Stimulated activated naive CD4-positive, alpha-beta T cell (primary cell): ENCODE measurements at places on chromosomes 5 and 9.

DNA sequence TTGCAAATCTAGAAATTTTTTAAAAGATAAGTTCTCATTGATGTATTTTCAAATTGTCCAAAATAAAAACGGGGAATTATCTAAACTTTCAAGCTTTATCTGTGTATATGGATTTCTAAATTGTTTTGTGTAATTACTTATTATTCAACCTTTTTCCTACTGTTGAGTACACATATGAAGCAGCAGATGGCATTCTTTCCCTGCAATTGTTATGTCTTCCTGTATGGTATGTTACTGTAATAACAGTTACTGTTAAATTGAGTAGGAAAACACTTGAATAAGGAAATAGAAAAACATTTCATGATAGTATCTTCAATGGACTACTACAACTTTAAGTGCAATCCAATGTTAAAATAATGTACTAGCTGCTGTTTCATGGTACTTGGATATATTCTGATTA lies 124.8 kb downstream of the RANBP17 start:
- DNase-seq, result no peak

- no peak for DNase-seq
These were observed 11.3 kb upstream of the SKP1 start for GRCh38 chr5:134188092-134188491.

DNA sequence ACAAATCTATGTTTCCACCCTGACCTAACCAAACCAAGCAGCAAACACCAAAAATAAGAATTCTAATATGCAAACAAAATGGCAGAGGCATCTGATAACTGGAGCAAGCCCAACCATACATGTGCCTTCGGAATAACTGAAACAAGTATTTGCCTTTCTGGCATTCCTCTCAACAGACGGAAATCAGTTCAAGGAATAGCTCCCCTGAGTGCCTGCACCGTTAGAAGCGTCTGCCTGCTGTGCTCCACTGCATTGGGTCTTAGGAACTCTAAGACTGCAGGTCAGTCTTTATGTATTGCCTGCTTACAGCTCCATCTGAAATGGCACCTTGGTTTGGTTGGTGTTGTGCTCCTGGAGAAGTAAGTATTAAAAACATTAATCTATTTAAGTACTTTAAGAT lies 98.5 kb downstream of the MRPS27 start:
- no peak for DNase-seq

- no peak for DNase-seq
These were observed 14.7 kb upstream of the TNC start for GRCh38 chr9:115132648-115133047.

- no peak for DNase-seq
These were observed 121.2 kb downstream of the PALM2AKAP2 start for GRCh38 chr9:109901201-109901600.

GRCh38 chr9:16884952-16885513 lies 14.6 kb upstream of the BNC2 start:
- DNase-seq, result no peak

DNA sequence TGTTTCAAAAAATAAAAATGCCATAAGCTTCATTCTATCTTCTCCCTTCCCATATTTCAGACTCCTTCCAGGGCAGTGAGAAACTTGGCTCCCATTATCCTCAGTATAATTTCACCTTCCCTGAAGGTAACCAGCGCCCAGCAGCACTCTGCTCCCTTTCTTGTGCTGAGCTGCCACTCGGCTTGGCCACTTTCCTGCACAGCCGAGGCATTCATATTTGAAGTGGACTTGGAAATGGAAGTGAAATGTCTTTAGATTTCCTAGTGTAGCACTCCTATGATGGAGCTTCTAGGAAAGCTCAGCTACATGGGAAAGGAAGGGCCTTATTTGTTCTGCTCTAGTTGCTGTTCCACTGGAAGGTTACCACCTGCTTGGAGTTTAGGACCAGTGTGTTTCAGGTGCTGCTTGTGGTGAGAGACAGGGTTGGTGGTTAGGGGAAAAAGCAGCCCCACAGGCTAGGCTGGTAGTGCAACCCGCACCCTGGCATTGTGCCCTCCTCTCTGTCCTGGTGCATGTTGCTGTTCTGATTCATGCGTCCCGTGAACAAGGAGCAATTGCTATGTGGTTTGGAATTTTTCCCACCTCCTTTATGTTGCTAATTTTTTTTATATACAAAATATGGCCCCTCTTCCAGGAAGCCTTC lies 53.8 kb downstream of the RAD23B start:
- DNase-seq, result no peak

DNA sequence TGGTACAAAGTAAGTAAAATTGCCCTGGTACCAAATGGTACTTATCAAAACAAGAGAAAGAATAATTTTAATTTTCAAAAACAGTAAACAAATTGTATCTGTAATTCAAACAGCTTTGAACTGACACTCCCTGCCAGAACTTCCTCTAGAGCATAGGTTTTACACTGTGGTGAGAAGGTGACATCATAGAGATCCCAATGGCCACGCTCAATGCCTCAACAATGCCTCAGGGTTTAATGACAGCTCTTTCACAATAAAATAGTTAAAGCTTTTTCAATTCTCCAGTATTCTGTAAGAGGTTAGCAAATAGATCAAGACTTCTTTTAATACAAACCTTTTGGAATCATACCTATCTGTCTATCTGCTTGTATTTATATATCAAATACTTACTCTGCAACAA lies 437.1 kb downstream of the PRR16 start:
- no peak for DNase-seq

- no peak for DNase-seq
These were observed 672 bp upstream of the SUSD3 start for GRCh38 chr9:93057703-93058354.

GRCh38 chr5:151615431-151615830 lies 24.3 kb upstream of the FAT2 start:
- DNase-seq, result no peak

GRCh38 chr9:76007935-76008334 lies 117.5 kb downstream of the PCSK5 start:
- no peak for DNase-seq

GRCh38 chr5:163614787-163615186 lies 109.4 kb downstream of the MAT2B start:
- no peak for DNase-seq

- no peak for DNase-seq
These were observed 62.4 kb downstream of the SLC28A3 start for GRCh38 chr9:84278130-84278529.

GRCh38 chr9:86064220-86064619 lies 35.1 kb downstream of the GOLM1 start:
- DNase-seq, result no peak

- DNase-seq, result no peak
These were observed 29.6 kb downstream of the SAR1B start for GRCh38 chr5:134603059-134603458.

DNA sequence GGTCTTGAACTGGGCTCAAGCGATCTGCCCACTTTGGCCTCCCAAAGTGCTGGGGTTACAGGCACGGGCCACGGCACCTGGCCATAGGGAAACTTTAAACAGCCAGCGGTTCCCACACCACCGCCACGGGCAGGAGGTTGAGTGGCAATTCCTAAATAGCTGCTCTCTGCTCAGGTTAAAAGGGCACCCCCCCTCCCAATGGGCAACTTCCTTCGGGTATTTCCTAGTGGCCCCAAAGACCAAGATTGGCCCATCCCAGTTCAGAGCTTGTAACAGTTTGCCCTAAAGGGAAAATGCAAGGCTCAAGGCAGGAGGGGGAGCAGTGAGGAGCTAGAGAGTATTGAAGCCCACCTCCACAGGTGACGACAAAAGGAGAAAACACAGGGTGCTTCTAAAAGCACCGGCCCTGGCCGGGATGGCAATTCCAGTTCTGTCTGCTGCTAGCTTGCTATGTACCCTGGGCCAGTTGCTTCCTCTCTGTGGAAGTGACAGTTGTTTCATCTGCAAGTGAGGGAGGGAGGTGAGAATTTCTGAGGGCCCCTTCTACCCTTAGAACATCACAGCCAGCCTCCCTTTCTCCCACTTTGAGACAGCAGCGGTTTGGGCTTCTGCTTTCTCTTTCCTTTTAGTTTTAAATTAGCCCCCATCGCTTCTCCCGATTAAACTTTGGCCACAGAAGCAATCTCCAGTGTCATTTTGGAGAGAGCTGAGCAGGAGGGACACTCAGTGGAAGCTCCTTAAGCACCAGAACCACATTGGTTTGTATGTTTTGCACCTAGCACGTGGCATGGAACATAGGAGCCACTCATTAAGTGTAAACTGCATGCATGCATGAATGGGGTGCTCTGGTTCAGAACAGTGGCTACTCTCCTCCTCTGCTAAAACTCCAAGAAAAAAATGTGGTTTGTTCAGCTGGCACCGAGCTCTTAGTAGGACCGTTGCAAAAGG lies 17.3 kb upstream of the TNIP1 start:
- DNase-seq, result no peak

- no peak for DNase-seq
These were observed 900.0 kb upstream of the CDH10 start for GRCh38 chr5:25544652-25545249.

GRCh38 chr9:95505072-95505716 lies 11.6 kb downstream of the PTCH1 start:
- no peak for DNase-seq

- DNase-seq, result no peak
These were observed 138.3 kb downstream of the ZDHHC21 start for GRCh38 chr9:14554886-14555285.

DNA sequence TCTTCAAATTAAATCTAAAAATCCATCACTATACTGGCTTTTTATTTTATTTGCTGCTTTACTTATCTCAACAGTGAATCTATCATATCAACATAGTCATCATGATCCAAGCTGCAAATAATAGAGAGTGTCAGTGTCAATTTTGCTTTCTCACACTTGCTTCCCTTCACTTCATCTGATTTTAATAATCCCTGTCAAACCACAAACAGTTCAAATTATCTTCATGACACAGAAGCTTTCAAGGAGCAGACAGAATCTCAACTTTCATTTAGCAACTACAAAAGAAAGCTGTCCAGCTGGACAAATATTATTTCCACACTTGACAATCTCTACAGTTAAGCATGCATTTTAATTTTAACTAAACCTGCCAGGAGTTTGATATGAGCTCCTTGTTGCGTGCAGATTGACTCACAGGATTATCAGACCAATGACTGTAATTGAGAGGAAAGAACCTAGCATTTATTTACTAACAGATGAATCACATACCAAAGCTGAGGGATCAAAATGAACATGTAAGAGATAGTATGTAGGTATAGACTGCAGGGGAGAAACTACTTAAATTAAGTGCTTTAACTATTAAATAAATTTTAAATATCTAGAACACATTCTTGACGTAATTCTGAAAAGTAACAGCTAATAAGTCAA lies 56.0 kb downstream of the KIAA0825 start:
- no peak for DNase-seq

DNA sequence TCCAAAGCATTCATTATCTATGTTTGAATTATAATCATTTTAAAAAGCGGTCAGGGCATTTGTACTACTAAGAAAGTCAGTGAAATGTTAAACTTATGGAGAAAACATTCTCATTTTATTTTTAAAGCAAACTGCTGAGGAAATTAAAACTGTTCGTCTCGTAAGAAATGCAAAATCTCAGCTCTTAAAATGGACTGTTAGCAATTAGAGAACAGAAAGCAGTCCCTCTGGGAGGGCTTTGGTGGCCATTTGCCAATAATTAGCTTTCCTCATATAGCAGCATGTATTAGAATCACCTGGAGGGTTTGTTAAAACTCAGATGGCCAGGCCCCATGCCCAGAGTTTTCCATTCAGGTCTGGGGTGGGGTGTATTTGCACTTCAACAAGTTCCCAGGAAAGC lies 120.7 kb upstream of the RASEF start:
- no peak for DNase-seq

- no peak for DNase-seq
These were observed 176.9 kb downstream of the RAB3C start for GRCh38 chr5:58759745-58760144.

DNA sequence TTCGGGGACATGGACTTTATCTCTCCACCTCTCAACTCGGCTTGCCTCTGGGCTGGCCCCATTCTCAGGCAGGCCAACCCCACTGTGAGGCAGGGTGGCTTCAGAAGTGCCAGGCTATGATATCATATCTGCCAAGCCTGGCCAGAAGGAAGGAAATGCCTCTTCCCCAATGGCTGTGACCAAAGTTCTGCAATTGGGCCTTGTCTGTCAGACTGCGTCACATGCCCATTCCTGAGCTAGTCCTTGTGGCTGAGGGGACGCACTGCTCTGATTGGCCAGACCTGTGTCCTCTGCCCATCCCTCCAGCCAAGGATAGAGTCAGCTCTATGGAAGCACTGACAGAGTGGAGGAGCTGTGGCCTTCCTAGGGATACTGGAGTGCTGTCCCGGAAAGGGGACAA lies 11.9 kb downstream of the SMIM23 start:
- no peak for DNase-seq

GRCh38 chr9:14526504-14526903 lies 166.7 kb downstream of the ZDHHC21 start:
- no peak for DNase-seq

GRCh38 chr9:85013703-85014102 lies 344.2 kb downstream of the NTRK2 start:
- no peak for DNase-seq

DNA sequence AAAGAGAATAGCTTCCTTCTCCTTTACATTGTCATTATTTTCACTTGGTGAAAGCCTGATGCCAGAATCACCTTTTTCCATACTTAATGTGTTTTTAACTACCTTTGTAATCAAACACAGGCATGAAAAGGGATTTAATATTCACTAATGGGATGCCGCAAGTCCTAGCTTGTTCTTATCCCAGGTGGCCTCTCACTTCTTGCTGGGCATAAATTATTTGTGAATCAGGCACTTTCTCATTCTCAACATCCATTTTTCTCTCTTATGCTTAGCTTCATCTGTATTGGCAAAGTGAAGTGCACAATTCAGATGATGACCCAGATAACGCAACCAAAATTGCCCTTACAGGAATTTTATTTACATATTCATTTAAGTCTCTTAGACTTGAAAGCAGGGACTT lies 10.9 kb downstream of the ACTL7B start:
- DNase-seq, result no peak

- no peak for DNase-seq
These were observed 87.4 kb downstream of the PSD2 start for GRCh38 chr5:139882961-139883539.
